ENCODE measurements at places on chromosomes 1 and 21. TPM values are rescaled to one million over a fixed set of nuclear protein-coding genes. Genes with fewer than 3 reads are reported as not detected.
A peak's percentile ranks its signal among the peaks of the same experiment; 100 is the strongest.

GRCh38 chr21:37207441-37208009 lies 59.6 kb downstream of the VPS26C start:
- DNase-seq, result no peak

- no peak for DNase-seq
These were observed 271.3 kb upstream of the RGS18 start for GRCh38 chr1:191886977-191887376.

The TMEM69 gene
- total RNA-seq, result 25.5 TPM

The COL9A2 gene
- 9.3 TPM for total RNA-seq

- peak; percentile 45 for DNase-seq
These were observed 174.6 kb downstream of the HLX start for GRCh38 chr1:221053889-221054288.

GRCh38 chr1:110645211-110645610 lies 29.5 kb downstream of the KCNA3 start:
- no peak for DNase-seq

GRCh38 chr1:240844486-240844885 lies 232.5 kb upstream of the GREM2 start:
- no peak for DNase-seq

- no peak for DNase-seq
These were observed 437.7 kb upstream of the OLFM3 start for GRCh38 chr1:102434421-102434820.
